ENCODE measurements at places on chromosomes 16 and 17.
A peak's percentile ranks its signal among the peaks of the same experiment; 100 is the strongest.

DNA sequence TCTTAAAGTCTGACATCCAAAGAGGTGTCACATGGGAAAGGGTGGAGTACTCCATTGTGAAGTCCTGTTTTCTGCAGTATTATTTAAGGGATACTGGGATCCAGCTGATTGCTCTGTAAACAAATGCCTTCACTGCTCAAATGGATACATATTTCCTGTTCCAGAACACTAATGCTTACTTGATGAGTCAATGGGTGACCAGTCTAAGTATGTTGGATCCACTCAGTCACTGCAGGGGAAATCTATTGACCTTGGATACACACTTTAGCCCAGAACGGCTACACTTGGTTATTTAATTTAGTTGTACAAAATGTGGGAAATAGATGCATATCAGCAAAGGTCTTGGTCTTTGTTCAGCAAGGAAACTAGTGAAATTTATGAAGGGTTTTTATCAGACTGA, 261.4 kb downstream of the MAP2K4 start:
- DNase-seq: no peak

DNA sequence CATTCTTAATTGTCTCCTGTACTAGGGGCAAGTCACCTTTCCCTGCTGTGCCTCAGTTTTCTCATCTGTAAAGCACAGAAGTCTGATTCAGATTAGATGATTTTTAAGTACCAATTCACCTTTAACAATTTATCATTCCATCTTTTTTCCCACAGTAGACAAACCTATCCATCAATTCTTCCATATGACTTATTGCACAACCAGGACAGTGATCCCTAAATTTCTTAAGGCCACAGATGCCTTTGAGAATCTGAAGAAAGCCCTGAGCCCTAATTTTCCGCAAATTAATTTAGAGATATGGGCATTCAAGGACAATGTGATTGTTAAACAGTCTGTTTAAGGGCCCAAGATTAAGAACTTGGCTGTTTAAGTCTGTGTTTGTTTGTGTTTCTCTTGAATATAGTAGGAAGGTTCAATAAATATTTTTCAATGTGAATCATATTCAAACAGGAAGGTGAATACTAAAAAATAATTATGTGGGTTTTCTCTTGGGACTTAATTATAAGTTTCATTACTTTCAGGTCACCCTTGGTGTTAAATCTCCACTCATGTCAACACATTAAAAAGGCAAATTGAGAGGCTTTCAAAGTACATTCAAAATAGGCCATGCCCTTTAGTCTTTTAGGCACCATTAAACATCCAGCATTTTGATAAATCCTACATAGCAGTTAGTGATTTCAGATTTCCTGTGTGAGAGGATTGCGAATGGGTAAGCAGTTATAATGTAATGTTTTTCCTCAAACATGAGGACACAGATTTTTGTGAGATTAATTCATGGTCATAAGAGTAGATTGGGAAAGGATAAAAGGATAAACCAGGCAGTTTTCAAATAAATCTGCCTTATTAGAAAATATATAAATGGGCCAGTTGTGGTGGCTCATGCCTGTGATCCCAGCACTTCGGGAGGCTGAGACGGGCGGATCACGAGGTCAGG, 34.9 kb upstream of the MMD start:
- DNase-seq: no peak

GRCh38 chr17:62631936-62632924, 4.8 kb downstream of the MRC2 start:
- DNase-seq: no peak

DNA sequence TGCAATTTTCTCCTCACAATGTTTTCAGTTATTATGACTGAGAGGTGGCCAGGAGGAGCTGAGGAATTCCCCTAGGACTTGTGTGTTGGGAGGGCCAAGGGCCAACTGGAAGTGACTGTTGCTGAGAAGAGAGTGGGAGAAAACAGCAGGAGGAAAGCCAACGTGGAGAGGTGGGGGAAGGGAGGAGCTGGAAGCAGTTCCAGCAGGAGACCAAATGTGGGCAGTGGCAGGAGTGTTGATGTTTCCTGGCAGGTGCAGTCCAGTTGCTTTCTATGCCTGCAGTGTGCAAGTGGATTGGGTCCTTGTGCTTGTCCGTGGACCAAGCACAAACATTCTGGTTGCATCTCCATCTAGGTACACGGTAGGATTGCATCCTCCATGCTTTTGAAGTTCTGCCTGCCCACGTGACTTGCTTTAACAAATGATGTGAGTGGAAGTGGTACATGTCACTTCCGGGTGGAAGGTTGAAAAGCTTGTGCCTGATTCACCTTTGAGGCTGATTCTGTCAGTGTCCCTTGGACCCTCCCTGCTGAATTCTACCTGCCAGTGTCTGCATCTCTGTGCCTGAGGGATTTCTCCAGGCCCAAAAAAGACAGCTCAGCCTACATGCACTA, 54.7 kb upstream of the CRHR1 start:
- no peak for DNase-seq

GRCh38 chr17:79495665-79496064, 115.2 kb downstream of the RBFOX3 start:
- no peak for DNase-seq

GRCh38 chr17:27771586-27771985, 28.7 kb downstream of the NOS2 start:
- no peak for DNase-seq

DNA sequence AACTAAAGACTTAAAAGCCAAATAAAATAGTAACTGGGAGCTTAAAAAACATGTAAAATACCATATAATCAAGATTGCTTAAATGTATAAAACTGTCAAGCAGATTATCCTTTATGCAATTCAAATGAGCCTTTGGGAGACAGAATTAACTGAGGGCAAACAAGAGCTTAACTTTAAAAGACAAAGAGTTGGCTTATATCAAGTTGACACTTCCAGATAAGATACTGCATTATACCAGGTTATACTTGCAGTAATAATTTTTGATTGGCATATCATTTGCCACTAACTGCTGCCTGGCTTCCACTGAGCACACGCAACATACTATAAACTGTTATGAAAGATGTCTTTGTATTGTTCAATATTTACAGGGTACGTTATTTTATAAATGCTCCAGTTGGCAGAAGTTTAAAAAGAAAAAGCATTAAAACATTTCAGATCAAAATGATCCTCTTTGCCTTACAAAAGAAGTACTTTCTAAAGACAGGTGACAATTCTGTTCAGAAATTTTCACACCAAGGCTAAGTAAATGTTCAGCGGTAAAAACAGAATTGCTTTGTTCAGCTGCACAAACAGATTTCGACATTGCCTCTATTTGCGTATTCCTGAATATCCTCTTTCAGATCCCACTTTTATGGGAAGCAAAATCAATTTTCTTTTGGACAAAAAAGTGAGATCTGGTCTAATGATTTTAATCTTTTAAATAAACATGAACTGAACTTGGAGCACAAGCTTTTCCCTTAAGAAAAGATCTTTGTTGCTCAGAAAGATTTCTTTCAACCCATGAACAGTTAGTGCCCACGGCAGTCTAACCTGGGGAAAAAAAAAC, 50.7 kb downstream of the TOX3 start:
- DNase-seq: no peak

GRCh38 chr16:82814059-82814458, 187.3 kb downstream of the CDH13 start:
- DNase-seq: no peak

GRCh38 chr17:33390479-33391176, 97.5 kb upstream of the ASIC2 start:
- no peak for DNase-seq

GRCh38 chr17:20965492-20965891, 77.3 kb downstream of the USP22 start:
- no peak for DNase-seq

DNA sequence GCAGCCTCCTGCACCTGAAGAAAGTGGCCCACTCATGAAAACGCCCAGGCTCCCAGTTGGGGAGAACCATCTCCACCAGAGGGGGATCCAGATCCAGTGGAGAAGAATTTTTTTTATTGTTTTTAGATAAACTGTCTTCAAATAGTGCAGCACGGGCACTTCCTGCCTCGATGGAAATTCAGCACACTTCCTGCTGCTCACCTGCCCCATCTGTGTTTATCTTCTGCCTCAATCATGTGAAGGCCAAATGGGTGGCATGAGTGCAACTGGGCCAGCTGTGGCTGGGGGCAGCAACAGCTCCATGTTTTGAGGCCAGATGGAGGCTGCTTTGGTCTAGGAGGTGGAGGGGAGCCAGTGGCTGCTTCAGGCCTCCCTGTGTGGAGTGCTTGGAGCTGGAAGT, 75.9 kb upstream of the WSB1 start:
- DNase-seq: no peak

GRCh38 chr17:14201988-14202380, 34.7 kb downstream of the CDRT15 start:
- DNase-seq: no peak

GRCh38 chr17:48095611-48096010, 5.7 kb downstream of the CBX1 start:
- no peak for DNase-seq

DNA sequence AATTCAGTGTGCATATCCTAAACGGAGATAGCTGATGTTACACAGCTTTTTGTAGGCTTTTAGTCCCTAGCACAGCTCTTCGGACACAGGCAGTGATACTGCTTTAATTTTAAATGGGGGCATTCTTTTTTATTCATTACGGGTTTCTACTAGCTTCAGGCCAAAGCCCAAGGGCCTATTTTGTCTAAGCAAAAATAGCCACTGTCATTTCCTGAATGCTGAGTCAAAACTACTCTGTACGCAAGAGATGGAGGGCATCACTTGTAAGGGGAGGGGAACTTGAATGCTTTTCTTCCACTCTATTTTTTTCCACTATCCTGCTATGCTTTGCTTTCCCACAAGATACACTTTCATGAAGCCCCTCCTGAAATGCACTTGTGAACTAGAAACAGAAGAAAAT, 360.7 kb downstream of the PMP22 start:
- DNase-seq: no peak

- peak; percentile 2 for DNase-seq
These were observed 171.7 kb downstream of the ZFHX3 start for GRCh38 chr16:72876221-72876620.

DNA sequence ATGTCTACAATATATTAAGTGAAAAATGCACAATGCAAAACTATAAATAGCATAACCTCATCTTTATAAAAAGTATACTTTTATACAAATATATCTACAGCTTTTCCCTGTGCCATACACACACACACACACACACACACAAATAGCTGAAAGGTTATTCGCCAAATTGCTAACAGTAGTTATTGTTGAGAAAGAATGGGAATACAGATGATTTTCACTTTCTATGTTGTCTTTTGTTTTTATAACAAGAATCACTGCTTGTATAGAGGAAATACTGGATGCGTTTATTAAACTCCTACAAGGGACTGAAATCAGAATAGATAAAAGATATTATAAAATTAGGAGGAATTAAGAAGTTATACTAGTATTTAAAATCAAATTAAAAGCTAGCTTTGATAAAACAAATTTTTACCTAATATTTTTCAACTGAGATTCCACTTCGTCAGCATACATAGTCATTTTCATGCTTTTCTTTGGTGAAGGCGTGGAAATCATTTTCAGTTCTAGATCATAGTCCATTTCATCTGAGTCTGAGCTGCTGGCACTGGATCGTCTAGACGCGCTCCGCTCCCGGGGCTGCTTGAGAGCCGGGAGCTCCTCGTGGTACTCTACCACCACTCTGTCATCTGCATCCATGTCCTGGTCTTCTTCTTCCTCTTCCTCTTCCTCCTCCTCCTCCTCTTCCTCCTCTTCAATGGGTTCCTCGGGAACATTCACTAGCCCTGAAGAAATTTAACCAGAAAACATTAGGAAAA, 17.0 kb upstream of the ITGAE start:
- DNase-seq: no peak

Data from activated CD4-positive, alpha-beta T cell treated with anti-CD3 and anti-CD28 coated beads, Interleukin-2, amount 50 U/mL, for 48 hours (primary cell).